ENCODE measurements at places on chromosomes 3 and 15.

- DNase-seq, result no peak
Observed at GRCh38 chr3:170467007-170467406, 48.3 kb downstream of the CLDN11 start.

DNA sequence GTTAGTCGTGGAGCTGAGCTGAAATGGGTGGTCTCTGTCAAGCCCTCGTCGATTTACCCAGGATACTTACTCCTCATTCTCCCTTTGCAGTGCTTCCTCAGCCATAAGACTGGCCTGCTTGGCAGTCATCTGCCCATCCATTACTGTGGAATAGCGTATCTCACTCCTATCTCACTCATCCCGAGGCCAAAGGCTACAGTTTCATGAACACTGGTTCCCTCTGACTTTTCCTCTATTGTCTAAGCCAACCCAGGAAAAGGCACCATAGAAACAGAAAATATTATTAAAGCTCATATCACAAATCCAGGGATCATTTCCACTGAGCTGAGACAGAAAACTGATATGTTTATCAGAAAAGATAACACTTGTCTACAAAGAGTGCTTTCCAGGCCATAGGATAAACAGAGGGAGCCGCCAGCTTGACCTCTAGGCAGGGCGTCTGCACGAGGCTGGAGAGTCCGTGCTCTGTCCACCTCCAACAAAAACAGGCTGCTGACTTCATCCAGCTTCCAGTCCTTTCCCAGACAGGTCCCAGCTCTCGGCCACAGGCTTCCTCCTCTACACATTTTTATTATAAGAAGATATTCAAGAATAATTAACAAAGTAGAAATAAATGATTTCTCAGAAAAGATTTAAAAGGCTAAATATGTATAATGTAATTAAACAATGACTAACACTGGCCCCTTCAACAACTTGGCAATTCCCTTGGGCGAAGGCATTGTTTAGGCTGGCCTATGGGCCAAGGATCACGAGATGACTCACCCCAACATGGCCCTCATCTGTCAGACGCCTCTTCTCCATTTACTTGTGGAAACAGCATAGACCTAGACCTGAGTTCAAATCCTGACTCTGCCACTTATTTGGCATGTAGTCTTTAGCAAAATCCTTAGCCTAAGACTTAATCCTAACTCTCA lies 27.4 kb upstream of the BOC start:
- no peak for DNase-seq

- DNase-seq, result no peak
Observed at GRCh38 chr3:107701299-107701698, 178.5 kb downstream of the BBX start.

- peak; percentile 5 for DNase-seq
Observed at GRCh38 chr3:77381431-77381830, 341.5 kb downstream of the ROBO2 start.

DNA sequence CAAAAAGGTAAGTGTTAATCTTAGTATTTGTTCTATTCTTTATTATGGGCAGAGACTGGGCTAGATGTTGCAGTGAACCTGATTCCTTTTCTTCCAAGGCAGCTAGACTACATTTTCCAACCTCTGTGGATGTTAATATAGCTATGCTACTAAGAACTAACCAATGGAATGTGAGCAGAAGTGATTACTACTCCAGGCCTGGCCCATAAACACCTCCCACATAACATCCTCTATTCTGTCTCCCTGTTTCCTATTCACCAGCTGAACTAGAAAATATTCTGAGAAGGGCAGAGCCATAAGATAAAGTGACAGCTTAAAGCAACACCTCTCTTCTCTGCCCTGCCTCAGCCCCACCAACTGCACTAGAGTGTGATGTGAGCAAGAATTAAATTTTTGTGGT lies 29.4 kb downstream of the CD200R1L start:
- no peak for DNase-seq

- no peak for DNase-seq
Observed at GRCh38 chr15:101662203-101662602, 10.0 kb upstream of the TM2D3 start.

- no peak for DNase-seq
Observed at GRCh38 chr3:195270079-195270816, 711 bp downstream of the XXYLT1 start.

DNA sequence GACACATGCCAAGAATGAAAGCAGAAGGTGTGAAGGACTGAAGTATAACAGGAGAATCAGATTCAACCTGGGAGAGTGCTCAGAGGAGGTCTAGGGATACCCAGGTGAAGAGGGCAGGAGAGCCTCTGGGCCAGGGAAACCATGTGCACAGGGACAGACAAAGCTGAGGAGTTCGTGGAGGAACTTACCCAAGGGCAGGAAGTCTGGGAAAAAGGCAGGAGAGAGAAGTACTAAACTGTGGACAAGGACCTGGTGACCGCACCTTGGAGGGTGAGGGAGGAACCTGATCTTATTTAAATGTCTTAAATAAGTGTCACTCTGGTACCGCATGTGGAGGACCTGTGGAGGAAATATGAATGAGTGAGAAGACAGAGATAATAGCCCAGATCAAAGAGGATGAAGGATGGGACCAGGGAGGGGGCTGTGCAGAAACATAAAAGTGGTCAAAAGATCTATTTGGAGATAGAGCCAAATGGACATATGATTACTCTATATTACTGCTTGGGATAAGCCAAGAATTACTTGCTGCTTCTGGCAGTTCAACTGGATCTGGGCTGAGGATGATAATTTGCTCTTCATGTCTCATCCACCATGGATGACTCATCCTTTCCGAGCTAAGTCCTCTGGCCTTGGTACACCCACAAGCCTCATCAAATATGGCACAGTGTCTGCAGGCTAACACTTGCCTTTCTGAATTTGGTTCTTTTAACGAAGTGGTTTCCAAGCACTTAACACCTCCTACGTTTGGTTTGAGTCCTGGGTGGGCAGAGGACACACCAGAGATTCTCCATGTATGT lies 116.9 kb upstream of the NMNAT3 start:
- no peak for DNase-seq

- DNase-seq, result no peak
Observed at GRCh38 chr3:104635872-104636580, 730.7 kb upstream of the ALCAM start.

GRCh38 chr3:30011237-30011803 lies 595.1 kb upstream of the TGFBR2 start:
- no peak for DNase-seq

GRCh38 chr15:87871258-87871681 lies 385.3 kb downstream of the NTRK3 start:
- DNase-seq, result no peak

DNA sequence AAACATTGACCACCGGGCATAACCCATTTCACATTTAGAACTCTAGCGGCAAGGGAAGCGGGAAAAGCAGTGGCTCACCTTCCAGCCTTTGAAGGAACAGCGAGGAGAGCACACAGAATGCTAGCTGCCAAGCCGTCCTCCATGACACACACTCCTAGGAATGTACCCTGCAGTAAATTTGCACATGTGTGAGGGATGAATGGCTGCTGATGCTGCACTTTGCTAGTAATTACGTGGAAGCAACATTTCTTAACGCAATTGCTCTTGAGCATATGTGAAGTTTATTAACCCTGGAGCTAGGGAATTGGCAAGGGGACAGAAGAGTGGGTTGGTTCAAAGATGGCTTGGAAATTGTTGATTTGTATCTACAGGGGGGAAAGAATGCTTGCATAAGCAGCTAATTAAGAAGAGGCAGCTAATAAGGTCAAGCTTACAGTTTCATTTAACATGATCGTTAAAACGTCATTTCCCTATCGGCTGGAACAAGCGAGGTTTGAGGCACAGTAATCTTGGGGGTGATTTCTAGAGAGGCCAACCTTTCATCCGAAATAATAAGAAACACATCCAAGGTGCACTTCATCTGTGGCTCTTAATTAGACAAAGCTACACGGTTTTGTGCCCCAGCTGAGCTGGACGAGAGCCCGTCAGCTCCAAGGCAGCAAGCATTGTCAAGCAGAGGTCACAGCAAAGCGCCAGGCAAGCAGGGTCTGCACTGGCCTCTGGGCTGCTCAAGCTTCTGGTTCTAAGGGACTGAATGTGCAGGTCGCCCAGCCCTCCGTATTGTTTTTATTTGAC lies 123.4 kb downstream of the CHSY1 start:
- peak; percentile 95 for DNase-seq

GRCh38 chr3:44939581-44940036 lies 36.4 kb downstream of the ZDHHC3 start:
- no peak for DNase-seq
